H9 (cell line): ENCODE measurements at places on chromosomes 5 and 9.

DNA sequence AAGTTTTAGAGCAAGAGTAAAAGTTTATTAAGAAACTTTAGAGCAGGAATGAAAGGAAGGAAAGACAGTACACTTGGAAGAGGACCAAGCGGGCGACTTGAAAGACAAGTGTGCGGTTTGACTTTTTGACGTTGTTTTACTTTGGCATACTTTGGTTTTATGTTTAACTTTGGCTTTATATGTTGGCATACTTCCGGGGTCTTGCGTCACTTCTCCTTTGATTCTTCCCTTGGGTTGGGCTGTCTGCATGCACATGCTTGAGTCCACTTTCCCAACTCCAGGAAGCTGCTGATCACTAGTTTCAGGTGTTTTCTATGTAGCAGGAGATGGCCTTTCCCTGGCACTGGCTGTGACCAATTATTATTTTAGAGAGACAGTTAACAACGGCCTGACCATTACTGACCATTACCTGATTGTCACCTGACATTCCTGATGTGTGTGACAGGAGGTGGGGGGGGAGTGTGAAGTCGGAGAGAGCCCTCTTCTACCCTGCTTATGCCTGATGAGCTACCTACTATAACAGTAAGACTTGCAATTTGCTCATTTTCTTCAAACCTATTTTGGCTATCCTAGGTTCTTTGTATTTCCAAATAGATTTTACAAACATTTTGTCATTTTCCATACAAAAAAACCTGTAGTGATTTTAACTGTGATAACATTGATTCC lies 45.5 kb downstream of the TNFSF8 start:
- H3K27ac ChIP-seq: no peak overlapping the region
- DNase-seq: no peak
- H3K36me3 ChIP-seq: peaks cover 3% of the 10 kb centered on the region; the same call in 1 of the 2 replicates
- H3K4me3 ChIP-seq: no peak overlapping the region
- H3K4me1 ChIP-seq: peaks cover 3% of the 10 kb centered on the region; the same call in 1 of the 2 replicates

- DNase-seq: no peak
- H3K36me3 ChIP-seq: no peaks in the 10 kb centered on the region
- H3K27me3 ChIP-seq: no peaks in the 10 kb centered on the region
- no peak overlapping the region for H3K27ac ChIP-seq
- no peak overlapping the region for H3K4me3 ChIP-seq
- H3K4me1 ChIP-seq: peaks cover 4% of the 10 kb centered on the region; the same call in 1 of the 2 replicates
Observed at GRCh38 chr9:20593105-20593504, 29.2 kb downstream of the MLLT3 start.

GRCh38 chr5:38529955-38530646 lies 26.3 kb downstream of the LIFR start:
- H3K4me3 ChIP-seq: no peak overlapping the region
- no peak for DNase-seq
- H3K36me3 ChIP-seq: no peaks in the 10 kb centered on the region
- H3K27ac ChIP-seq: no peak overlapping the region

- H3K36me3 ChIP-seq: peaks cover 5% of the 10 kb centered on the region; the same call in 1 of the 2 replicates
- no peak for DNase-seq
- no peak overlapping the region for H3K27ac ChIP-seq
- H3K4me1 ChIP-seq: no peaks in the 10 kb centered on the region
- no peak overlapping the region for H3K4me3 ChIP-seq
- H3K27me3 ChIP-seq: no peaks in the 10 kb centered on the region
Observed at GRCh38 chr9:137970686-137971476, 93.3 kb downstream of the CACNA1B start.

DNA sequence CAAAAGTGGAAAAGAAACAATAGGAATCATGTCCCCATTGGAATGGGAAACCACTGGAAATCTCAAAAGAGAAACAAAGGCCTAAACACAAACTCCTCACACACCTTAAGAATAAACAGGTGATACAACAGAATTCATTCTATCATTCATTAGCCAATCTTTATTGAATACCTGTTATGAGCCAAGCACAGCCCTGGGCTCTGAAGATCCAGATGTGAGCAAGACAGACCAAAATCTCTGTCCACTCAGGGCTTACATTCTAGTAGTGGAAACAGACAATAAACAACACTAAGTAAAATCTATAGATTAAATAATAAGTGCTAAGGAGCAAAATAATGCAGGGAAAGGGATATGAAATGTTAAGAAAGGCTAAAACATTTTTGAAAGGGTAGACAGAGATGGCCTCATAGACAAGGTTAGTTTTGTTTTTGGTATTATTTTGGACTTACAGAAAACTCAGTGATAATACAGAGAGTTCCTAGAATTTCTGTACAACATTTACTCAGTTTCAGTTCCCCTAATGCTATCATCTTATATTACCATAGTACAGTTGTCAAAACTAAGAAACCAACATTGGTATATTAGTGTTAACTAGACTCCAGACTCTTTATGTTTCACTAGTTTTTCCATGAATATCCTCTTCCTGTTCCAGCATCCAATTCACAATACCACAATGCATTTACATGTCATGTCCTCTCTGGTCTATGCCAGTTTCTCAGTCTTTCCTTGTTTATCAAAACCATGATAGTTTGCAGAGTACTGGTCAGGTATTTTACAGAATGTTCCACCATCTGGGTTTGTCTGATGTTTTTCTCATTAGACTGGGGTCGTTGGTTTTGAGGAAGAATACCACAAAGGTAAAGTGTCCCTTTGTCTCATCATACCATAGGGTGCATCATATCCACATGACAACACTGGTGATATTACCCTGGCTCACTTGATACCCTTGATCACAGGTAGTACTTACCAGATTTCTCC lies 103.7 kb downstream of the SIL1 start:
- H3K27ac ChIP-seq: no peak overlapping the region
- no peaks in the 10 kb centered on the region for H3K4me1 ChIP-seq
- H3K27me3 ChIP-seq: no peaks in the 10 kb centered on the region
- no peak for DNase-seq
- no peaks in the 10 kb centered on the region for H3K36me3 ChIP-seq
- H3K4me3 ChIP-seq: no peak overlapping the region

GRCh38 chr9:119020284-119020683 lies 349.0 kb downstream of the BRINP1 start:
- H3K4me3 ChIP-seq: no peak overlapping the region
- no peaks in the 10 kb centered on the region for H3K27me3 ChIP-seq
- H3K27ac ChIP-seq: no peak overlapping the region
- DNase-seq: no peak

DNA sequence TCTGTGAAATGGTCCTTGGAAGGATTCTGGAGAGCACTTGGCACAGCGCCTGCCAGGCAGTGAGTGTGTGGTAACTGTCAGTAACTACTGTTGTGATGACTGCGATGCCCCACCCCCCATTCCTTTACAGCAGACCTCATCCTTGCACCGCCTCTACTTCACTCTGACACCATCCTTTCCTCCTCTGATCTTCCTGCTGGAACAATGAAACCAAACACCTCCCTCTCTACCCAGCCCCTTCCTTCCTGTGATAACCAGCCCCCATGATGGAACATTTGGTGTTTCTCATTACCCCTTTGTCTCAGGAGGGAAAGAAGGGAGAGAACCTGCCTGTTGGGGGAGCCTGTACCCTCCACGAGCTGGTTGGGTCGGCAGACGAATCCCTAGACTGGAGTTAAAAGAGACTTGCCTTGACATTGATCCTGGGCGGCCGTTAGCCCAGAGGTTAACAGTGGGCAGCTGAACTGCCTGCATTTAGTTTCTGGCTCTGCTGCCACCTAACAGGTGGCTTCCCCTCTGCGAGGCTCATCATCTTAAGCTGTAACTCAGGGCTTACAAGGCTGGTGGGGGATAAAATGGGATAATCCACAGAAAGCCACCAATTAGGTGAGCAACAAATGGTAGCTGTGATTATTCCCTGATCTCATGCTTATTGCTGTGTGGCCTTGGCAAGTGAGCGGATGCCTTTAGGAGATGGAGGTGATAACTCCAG lies 34.2 kb upstream of the GRPEL2 start:
- no peaks in the 10 kb centered on the region for H3K4me1 ChIP-seq
- H3K4me3 ChIP-seq: no peak overlapping the region
- DNase-seq: peak; percentile 47
- no peaks in the 10 kb centered on the region for H3K36me3 ChIP-seq

GRCh38 chr9:108016446-108016845 lies 526.9 kb upstream of the KLF4 start:
- H3K27me3 ChIP-seq: no peaks in the 10 kb centered on the region
- peaks cover 2% of the 10 kb centered on the region; the same call in 1 of the 2 replicates for H3K4me1 ChIP-seq
- no peak overlapping the region for H3K4me3 ChIP-seq
- peaks cover 4% of the 10 kb centered on the region for H3K36me3 ChIP-seq

- no peaks in the 10 kb centered on the region for H3K4me1 ChIP-seq
- H3K27me3 ChIP-seq: no peaks in the 10 kb centered on the region
- no peaks in the 10 kb centered on the region for H3K36me3 ChIP-seq
Observed at GRCh38 chr5:129199308-129199707, 104.8 kb downstream of the ISOC1 start.
